H4 (cell line): ENCODE measurements at places on chromosomes 16 and 17. TPM values are rescaled to one million over a fixed set of nuclear protein-coding genes. Genes with fewer than 3 reads are reported as not detected.
A peak's percentile ranks its signal among the peaks of the same experiment; 100 is the strongest.

- DNase-seq = no peak
Observed at GRCh38 chr16:56041556-56042140, 149.6 kb upstream of the GNAO1 start.

DNA sequence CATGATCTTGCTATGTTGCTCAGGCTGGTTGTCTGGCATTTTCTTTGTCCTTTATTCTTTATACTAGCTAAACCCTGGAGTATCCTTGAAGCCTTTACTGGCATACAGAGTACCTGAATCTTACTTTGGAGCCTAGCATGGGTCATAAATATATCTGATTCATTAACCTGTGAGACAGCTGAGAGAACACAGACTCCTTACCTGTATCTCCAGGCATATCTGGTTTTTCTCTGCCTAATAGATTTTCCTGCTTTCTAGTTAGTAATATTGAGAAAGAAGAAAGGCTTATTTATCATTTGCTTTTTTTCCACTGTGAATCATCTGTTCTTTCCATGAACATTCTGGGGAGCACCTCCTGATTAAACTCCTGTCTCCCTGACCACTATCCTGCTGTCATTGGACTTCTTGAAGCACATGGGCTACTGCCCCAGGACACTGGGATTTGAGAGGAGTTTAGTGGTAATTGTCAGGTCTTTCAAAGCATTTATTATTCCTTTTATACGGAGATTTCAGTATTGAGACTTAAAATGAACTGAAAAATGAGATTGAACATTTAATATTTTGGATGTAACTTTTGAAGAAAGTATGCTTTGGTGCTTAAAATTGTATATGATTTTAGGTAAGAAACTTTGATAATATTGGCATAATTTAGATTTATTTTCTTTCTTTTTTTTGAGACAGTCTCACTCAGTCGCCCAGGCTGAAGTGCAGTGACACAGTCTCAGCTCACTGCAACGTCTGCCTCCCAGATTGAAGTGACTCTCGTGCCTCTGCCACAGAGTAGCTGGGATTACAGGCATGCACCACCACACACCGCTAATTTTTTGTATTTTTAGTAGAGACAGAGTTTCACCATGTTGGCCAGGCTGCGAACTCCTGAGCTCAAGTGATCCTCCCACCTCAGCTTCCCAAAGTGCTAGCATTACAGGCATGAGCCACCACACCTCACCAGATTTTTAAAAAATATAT lies 8.6 kb downstream of the PDP2 start:
- DNase-seq = no peak

DNA sequence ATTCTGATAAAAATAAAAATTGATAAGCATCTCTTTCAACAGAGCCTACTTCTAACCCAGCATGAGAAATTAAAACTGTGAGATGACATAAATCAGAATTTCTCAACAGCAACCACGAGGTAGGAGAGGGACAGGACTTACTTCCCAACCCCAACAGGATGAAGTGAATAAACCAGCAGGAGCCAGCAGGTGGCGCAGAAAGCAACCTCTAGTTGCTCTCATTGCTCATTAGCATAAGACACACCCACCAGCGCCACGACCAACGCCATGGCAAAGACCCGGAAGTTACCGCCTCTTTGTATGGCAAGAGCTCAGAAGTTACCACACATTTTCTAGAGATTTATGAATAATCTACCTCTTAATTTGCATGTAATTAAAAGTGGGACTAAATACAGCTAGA lies 189.4 kb upstream of the CDH8 start:
- DNase-seq = peak; percentile 90

GRCh38 chr16:84196727-84197394 lies 5.9 kb downstream of the ADAD2 start:
- DNase-seq = no peak

DNA sequence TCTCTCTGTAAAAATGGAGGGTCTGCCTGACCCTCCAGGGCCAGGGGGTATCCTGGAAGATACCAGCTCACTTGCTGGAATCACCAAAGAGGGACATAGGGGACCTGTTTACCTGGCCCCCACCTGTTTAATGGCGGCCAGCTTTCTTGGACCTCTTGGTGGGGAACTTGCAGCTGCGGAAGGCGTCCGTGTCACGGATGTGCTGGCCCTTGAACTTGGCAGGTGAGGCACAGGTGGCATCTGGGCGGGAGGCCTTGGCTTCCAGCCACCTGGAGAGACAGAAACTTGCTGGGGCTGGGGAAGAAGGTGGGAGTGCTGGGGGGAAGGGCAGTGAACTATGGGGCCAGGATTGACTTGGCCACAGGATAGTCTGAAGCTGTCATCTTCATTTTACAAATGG lies 3.5 kb downstream of the CHAD start:
- DNase-seq = no peak

GRCh38 chr16:89319886-89320781 lies 102.6 kb downstream of the ZNF778 start:
- DNase-seq = peak; percentile 89

DNA sequence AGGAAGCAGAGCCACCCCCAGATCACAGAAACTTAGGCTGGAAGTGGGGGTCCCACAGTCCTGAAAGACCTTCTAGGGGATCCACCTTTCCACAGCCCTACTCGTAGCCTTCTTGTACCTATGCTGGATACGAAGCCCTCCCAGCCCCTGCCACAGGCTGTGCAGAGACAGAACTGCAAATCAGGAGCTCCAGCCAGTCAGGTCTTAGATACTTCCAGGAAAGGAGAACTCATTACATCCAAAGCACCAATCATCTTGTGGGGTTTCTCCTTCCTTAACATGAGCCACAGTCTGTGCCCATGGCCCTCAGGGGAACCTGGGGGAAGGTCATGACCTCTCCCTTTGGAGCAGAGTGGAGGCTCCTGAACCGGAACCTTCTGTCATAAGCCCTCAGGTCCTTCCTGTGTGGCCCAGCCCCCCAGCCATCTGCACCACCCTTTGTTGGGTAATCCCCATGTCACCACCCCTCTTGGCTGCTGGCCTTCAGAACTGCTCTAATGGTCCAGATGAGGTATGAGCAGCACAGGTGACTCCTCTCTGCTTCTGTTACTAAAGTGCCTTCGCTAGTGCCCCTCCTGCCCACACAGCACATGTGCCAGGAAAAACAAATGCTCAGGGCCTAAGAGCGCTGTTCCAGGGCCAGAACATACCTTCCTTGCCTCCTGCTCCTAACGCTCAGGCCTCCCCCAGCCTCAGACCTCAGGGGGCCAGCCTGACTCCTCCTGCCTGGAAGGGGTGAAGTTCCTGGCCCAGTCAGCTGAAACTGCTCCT lies 14.6 kb downstream of the SRCIN1 start:
- DNase-seq = peak; percentile 44

- DNase-seq = no peak
Observed at GRCh38 chr16:90034504-90034903, 15.2 kb upstream of the DBNDD1 start.

GRCh38 chr16:57619606-57620334 lies 8.7 kb upstream of the ADGRG1 start:
- DNase-seq = no peak

DNA sequence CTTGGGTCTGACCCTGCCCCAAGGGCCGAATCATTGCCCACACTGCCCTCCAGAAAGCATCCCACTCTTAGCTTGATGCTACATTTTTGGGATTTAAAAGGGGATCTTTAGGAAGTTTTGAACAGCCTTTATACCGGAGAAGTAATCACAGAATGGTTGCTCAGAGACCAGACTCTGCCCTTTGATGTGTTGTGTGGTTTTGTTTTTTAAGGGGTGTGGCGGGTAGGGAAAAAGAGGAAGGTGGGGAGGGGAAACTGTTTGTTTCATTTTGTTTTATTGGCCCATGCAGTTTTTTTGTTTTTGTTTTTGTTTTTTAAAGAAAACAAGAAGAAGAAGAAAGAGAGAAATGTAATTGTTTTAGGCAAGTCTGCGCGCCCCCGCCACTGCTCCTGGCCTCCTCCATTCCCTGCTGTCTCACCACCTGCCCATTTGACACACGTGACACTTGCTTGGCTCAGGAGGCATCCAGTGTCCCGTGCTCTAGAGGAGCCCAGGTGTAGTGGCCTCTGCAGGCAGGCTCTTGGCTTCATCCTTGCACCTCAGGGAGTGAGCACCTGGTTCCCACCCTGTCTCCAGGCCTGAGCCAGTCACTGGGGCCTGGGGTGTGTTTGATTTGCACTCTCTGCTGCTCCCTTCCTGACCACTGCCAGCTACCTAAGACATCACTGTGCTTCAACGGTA lies 35.7 kb downstream of the GNAO1 start:
- no peak for DNase-seq

DNA sequence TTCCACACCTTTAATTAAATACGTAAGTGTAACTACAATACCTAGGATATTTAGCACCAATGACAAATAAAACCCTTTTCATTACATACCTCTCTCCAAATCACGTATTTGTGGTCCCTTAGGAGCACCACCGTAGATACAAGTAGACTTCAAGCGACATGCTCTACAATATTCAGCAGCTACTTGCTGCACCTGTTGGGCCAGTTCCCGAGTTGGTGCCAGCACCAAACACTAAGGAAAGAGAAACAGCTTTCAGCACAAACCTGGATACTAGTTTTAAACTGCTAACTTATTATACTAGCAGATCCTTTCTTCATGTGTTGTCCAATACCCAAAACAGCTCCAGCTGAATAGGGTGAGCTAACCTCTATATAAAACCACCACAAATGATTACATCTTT lies 2.7 kb downstream of the DDX5 start:
- no peak for DNase-seq

GRCh38 chr17:74635418-74635817 lies 11.9 kb upstream of the CD300E start:
- no peak for DNase-seq

DNA sequence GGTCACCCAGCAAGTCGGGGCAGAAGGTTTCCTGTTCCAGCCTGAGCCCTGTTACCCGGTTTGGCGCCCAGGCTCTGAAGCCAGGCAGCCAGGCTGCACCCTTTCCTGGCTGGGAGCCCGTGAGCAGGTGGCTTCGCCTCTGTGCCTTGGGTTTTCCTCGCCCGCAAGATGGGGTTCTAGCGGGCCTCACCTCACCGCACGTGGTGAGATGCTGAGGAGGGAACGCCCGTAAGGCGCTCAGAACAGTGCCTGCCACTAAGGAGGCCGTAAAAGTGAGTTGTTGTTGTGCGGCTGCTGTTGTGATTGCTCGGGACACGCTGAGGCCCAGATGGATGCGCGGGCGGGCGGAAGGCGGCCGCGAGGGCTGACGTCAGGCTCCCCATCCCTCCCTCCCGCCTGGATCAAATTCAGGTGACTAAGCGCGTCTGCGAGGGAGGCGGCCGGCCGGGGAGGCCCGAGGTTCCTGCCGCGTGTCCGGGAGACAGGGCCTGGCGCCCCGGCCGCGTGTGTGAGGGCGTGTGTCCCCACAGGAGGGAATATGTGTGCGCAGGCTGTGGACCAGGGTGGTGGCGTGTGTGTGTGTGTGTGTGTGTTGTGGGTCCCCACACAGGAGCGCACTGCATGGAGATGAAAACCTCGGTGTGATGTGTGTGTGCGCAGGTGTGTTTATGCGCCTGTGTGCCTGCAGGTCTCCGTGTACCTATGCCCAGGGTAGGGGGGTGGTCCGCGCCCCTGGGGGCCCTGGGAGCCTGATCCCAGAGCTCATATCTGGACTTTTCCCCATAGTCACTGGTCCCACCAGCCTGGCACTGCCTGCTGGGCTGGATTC lies 4.3 kb downstream of the CAMKK1 start:
- DNase-seq = peak; percentile 69

The BRIP1 gene
- total RNA-seq = 11.3 and 14.6 TPM in 2 replicates

The ACSM5 gene
- 1.1 TPM in 1 of 2 replicates, not detected in the other for total RNA-seq

The SNX20 gene
- not detected in 2 replicates for total RNA-seq

The PYDC1 gene
- not detected in 2 replicates for total RNA-seq

The PPY gene
- total RNA-seq = not detected in 2 replicates
